Thyroid gland (tissue), 4 donors: ENCODE measurements at places on chromosomes 1 and 21.
A peak's percentile ranks its signal among the peaks of the same experiment; 100 is the strongest.

DNA sequence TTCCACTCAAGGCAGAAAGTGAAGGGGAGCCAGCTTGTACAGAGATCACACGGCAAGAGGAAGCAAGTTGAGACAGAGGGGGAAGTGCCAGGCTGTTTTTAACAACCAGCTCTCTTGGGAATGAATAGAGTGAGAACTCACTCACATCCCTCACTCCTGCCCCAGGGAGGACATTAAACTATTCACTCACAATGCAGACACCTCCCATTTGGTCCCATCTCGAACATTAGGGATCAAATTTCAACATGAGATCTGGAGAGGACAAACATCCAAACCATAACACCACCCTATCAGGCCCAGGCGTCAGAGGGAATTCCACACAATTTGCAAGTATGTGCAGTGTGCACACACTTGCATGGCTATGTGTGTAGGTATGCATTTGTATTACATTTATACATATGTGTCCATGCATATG is 62.7 kb downstream of the DMAP1 start:
- no peak for DNase-seq

- peak; percentile 57 for DNase-seq
These were observed 5.3 kb downstream of the GALNT2 start for GRCh38 chr1:230072296-230072695.

DNA sequence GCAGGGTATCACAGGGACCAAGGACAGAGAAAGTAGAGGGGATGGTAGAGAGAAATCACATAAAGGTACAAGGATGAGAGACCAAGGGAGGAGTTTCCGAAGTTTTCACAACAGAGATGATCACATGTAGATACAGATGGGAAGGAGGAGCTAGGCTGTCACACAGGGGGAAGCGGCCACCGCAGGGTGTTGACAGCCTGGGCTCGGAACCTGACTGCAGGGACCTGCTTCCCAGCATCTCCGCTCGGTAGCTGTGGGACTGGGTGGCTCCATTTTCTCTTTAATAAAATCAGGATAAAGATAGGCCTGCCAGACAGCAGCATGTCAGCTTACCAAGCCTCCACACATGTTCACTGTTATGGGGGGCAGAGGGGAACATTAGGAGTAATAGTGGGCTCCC is 32.3 kb downstream of the CDCA8 start:
- DNase-seq, result no peak

- DNase-seq, result no peak
These were observed 22.1 kb downstream of the SSX2IP start for GRCh38 chr1:84668185-84668584.

GRCh38 chr1:113517983-113518382 is 127.7 kb downstream of the MAGI3 start:
- DNase-seq, result no peak

DNA sequence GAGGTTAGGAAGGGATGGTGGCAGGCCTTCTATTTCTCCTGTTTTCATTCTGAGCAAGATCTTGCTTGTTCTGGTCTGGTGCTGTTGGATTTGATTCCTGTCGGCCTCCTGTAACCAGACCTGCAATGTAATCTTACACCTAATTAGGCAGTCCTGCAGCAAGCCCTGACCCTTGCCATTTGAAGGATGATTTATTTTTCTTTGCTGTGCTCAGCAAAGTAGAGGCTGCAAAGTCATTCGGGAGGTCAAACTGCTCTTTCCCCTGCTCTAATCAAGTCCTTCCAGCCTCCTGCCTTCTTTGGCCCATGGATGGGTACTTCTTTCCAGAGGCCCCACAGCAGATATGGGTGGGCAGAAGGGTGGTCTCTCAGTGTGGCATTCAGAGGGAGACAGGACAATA is 417.7 kb upstream of the USP24 start:
- DNase-seq, result peak; percentile 26

DNA sequence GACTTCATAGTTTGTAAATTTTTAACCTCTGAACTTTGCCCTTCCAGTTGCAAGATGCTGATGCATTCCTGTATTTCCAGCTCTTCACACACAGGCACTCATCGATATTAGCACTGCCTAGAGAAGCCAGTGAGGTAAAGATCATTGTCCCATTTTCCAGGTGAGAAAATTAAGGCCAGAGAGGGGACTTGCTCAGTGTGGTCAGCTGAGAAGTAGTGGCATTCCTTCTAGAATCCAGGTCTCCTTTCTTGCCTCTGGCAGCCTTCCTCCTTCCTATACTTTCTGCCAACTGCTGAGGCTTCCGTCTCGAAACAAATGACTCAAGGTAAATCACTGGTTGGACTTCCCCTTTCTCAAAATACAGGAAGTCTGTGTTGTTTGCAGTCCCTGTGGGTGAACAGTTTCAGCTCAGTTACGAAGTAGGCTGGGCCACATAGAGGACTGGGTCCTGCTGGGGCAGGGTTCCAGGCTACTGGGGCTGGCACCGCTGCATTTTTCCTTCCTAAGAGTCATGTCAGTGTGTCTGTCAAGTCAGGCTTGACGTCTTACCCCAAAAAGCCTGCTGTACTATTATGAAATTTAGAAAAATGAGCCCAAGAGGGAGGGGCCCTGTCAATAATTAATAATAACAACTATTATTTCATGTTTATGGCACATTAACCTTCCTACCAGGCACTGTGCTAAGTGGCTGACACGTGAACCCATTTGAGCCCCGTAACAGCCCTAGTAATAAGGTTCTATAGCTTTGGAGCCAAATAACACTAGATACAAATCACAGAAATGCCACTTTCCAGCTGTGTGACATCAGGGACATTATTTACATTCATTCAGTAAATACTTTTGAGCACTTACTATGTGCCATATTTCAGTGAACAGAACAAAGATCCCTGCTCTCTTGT is 16.6 kb upstream of the RNF19B start:
- DNase-seq, result no peak
